ENCODE measurements at places on chromosomes 2 and 18. TPM values are rescaled to one million over a fixed set of nuclear protein-coding genes. Genes with fewer than 3 reads are reported as not detected.

- no peaks in the 10 kb centered on the region for H3K27me3 ChIP-seq
- peaks cover 19% of the 10 kb centered on the region for H3K4me1 ChIP-seq
- no peak overlapping the region for H3K27ac ChIP-seq
These were observed 60.5 kb upstream of the ST3GAL5 start for GRCh38 chr2:85949280-85949679.

GRCh38 chr18:62981566-62981965 is 266.2 kb downstream of the PHLPP1 start:
- H3K27ac ChIP-seq: no peak overlapping the region
- peaks cover 8% of the 10 kb centered on the region for H3K4me1 ChIP-seq
- H3K4me3 ChIP-seq: no peak overlapping the region
- H3K27me3 ChIP-seq: no peaks in the 10 kb centered on the region
- peaks cover 8% of the 10 kb centered on the region for H3K36me3 ChIP-seq
- no peak for DNase-seq

DNA sequence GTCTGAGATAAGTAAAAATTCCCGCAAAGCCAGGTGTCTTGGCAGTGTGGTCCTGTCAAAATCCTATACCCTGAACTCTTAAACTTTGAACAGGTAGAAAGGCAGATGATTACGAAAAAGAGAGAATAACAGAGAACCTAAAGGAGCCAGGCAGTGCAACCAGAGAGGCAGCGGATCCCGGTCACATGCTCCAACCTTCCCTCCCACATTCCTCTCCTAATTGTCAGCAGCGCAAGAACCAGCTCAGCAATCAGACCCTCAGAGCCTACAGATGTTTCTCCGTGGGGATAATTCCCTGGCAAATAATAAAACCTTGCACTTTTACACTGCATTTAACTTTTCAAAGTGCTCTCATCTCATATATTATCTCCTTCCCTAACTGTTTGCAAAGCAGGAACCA is 124.8 kb downstream of the EPHA4 start:
- no peaks in the 10 kb centered on the region for H3K4me1 ChIP-seq
- H3K27ac ChIP-seq: no peak overlapping the region
- DNase-seq: no peak
- no peak overlapping the region for H3K4me3 ChIP-seq

FOXI3 gene
- 0.17 TPM for total RNA-seq

CAPN14 gene
- 0.21 TPM for total RNA-seq
